ENCODE measurements at places on chromosomes 11 and 22.

- peak; percentile 63 for DNase-seq
Observed at GRCh38 chr22:46801331-46801811, 38.9 kb downstream of the TBC1D22A start.

- DNase-seq: no peak
Observed at GRCh38 chr22:32511274-32511673, 36.7 kb downstream of the FBXO7 start.

DNA sequence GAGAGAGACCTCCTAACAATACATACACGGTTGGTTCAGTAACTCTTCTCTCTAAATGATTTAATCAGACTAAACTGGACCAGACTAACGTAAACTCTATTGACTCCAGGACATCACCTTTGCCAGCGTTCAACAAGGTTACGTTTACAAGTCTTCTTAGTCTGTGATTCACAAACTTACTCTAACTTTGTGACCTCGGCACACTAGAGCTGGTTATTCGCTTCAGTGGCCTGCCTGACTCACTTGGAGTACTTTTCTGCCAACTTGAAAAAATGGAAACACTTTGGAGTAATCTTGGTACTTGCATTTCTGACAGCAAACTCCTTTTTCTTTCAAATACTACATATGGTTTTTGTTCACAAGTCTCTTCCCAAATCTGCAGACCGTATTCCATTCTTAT lies 26.2 kb downstream of the MTMR2 start:
- DNase-seq: no peak

DNA sequence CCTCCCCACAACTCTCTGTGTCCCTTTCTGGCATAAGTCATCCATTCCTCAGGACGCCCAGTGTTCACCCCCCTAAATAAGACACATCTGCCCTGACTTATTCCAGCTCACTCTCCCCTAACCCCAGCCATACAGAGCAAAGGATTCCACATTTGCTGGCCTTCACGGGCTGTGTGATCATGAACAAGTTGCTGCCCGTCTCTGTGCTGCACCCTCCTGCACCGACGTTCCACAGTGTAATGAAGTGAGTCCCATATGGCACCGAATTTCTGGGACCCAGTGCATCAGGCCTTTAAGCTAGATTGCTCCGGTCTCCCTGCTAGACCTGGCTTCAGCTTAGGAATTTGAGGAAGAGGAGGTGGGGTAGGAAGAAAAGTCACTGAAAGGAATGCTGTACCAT lies 22.4 kb upstream of the LRRC32 start:
- DNase-seq: no peak

DNA sequence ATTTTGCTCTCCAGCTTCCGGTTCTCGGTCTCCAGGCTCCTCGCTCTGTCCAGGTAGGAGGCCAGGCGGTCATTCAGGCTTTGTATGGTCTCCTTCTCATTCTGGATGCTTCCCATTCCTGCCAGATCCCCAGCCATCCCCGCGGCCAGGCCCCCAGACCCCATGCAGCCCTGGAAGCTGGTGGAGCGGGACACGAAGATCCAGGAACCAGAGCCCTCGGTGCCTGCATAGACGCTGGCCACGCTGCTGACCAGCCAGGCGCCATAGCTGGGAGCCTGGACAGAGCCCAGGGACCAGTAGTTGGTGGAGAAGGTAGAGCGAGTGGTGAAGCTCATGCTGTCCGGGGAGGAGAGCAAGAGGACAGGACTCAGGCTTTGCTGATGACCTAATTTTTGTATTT lies 11.8 kb downstream of the KLHL22 start:
- DNase-seq: no peak

DNA sequence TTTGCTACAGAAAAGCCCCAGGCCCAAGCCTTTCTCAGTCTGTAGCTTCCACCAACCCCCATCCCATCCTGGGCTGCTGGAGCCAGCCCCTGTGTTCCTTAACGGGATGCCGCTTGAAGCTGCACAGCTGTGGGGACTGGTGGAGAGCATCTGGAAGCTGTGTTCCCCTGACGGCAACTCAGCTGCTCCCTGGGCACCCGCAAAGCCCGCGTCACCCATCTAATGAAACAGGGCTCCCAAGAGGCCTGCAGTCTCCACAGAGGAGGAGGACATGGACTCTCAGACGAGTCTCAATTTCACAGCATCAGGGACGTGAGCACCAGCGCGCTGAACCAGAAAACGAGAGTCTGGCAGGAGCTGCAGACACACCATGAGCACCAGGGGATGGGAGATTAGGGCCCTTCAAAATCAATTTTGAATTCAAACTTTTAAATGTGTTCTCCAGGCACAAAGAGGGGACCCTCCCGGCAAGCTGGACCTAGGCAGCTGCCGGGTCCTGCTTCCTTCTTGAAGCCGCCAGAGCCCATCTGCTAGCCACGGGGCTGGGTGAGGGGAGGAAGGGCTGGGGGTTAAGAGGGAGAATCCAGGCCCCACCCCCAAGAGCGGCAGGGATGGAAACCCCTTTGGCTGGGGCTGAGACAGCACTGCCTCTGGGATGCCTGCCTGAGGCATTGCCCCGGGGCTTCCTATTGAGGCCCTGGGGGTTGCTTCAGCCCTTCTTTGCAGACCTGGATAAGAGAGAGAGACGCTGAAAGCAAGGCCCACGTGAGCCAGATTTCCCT lies 21.0 kb downstream of the LMO1 start:
- no peak for DNase-seq

DNA sequence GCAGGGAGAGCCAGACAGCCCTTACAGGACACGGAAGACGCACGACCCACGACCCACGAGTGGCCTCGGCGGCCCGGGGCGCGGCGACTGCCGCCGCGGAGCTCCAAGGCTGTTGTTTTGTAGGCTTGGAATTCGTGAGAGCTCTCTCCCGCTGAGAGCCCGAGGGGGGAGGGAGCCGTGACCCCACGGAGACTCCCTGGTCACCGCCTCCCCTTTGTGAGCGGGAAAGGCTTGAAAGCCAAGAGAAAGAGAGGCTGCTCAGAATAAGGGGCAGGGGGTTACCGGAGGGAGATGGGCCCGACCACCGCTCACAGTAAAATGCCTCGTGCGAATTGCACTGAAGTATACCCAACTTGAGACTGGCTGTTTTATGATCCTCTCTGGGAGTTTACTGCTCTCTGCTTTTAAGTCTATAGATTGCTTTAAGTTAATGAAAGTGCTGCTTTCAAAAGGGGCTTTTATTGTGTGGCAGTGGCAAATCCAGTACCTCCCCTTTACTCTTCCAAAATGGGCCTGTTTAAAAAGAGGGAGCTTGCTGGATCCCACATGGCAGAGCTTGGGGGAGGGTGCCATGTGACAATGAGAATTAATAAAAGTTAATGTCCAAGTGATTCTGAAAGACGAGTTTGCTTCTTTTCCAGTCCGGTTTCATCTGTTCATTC lies 2.9 kb downstream of the PKNOX2 start:
- no peak for DNase-seq

- DNase-seq: no peak
Observed at GRCh38 chr11:88474655-88475054, 137.1 kb upstream of the CTSC start.

GRCh38 chr11:108131993-108132392 lies 10.6 kb downstream of the ACAT1 start:
- DNase-seq: no peak

DNA sequence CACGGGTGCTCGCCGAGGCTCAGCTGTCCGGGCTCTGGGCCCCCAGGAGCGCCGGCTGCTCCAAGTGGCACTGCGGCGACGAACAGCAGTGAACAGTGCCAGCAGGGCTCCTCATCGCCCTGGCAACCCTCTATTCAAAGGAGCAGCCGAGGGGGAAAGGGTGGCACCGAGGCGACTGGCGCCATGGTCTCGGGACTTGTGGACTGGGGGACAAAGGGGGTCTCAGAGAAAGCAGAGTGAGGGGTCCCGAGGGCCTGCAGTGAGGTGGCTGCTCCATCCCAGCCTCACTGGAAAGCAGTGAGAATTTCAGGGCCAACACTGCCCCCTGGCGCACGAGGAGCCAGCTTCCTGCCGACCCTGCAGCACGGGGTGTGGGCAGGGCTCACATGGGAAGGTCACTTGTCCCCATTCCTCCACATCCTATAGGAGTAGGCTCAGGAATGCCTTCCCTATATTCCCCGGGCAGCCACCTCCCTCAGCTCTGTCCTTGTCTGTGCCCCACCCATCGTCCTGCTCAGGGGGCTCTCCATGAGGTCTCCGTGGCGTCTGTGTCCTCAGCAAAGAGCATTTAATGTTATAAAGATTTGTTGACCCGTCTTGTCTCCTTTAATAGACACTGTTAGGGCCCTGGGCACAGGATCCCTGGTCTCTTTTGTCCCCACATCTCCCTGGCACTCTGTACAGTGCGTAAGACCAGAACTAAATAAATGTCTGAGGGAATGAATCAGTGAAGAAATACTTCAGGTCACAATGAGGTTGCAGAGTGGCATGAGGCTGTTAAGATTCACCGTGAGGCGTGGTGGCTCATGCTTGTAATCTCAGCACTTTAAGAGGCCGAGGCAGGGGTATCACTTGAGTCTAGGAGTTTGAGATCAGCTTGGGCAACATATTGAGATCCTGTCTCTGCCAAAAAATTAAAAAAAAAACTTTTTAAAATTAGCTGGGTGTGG lies 26.4 kb downstream of the LRFN4 start:
- no peak for DNase-seq

GRCh38 chr11:15178214-15178613 lies 63.5 kb downstream of the INSC start:
- DNase-seq: no peak

GRCh38 chr22:28761449-28761755 lies 11.1 kb upstream of the CCDC117 start:
- no peak for DNase-seq

GRCh38 chr11:33802194-33802950 lies 28.1 kb upstream of the FBXO3 start:
- no peak for DNase-seq

GRCh38 chr11:34647131-34647530 lies 26.2 kb downstream of the EHF start:
- DNase-seq: no peak

DNA sequence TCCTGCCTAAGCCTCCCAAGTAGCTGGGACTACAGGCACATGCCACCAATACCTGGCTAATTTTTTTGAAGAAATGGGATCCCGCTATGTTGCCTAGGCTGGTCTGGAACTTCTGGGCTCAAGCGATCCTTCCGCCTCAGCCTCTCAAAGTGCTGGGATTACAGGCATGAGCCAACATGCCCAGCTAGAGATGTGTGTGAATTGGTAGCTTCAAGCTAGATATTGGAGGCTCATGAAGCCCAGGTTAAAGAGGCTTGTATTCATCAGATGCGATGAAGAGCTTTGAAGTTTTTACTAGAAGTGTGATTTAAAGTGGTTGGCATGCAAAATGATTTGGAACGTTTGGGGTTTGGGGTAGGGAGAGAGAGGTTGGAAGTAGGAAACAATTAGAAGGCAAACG lies 19.6 kb downstream of the NF2 start:
- no peak for DNase-seq

DNA sequence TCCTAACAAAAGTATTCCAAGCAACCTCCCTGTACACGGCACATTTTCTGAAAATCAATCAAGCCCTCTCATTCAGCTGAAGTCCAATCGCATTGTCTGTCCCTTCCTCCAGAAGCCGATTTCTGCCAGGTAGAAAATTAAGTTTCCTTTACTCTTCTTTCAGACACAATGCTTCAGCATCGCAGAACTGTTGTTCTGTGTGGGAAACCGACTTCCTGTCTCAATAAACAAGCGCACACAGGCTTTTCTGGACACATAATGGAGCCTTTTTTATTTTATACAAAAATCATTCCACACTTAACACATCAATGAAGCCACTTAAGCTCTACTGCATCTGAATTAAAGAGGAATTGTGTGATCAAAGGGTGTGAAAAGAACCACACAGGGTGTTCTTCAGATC lies 75.6 kb downstream of the BLID start:
- no peak for DNase-seq

- no peak for DNase-seq
Observed at GRCh38 chr11:61090982-61091372, 11.3 kb upstream of the CD5 start.

DNA sequence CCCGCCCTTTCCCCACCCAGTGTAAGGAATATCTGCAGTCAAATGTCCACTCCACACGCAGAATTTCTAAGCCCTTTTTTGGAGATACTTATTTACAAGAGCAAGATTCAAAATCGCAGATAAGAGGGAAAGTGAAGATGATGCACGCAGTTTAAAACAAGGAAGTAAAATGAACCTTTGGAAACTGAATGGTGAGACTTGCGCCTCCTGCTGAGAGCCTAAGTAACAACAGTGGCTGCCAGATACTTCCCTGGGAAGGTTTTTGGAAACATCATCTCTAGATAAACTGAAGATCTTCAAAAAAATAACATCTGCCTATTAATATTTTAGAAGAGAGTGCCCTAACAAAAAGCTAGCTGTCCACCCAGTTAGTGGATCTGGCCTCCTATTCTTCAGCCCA lies 963.1 kb upstream of the FAT3 start:
- no peak for DNase-seq

- DNase-seq: no peak
Observed at GRCh38 chr11:12930850-12931249, 78.3 kb upstream of the RASSF10 start.

DNA sequence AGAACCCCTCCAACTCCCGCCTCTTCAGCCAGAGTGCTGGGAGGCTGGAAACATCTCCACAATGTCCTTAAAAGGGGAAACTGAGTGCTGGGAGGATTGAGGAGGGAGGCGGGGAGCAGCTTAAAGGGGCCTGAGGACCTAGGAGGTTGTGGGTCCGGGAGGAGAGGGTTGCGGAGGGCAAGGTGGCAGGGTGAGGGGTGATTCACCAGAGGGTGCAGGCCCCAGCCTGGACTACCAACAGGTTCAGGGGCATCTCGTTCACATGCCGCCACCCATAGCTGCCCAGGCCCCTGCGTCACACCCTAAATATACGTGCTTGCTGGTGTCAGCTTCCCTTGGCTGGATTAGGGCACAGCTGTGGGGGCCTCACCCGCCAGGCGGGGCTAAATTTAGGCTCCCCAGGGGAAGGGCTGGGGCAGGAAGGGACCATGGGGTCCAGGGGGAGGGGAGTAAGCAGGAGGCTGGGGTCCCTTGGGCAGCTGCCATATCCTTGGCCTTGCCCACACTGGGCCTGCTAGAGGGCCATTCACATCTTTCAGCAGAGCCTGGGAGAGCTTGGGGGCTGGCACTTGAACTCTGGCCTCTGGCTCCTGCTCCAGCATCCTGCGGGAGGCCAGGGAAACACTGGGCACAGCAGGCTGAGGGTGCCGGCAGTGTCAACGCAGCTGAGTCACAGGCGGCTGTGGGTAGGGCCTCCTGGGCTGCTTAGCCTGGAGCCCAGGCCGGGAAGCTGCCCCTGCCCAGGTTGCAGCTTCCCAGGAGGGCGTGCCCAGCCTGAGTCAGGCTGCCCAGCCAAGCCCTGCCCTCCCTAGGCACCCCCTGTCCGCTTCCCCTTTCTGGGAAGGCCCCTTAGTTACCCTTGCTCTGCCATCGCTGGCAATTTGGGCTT lies 1.3 kb downstream of the EHBP1L1 start:
- DNase-seq: no peak

GRCh38 chr11:33724644-33725035 lies 11.6 kb downstream of the CD59 start:
- DNase-seq: no peak

DNA sequence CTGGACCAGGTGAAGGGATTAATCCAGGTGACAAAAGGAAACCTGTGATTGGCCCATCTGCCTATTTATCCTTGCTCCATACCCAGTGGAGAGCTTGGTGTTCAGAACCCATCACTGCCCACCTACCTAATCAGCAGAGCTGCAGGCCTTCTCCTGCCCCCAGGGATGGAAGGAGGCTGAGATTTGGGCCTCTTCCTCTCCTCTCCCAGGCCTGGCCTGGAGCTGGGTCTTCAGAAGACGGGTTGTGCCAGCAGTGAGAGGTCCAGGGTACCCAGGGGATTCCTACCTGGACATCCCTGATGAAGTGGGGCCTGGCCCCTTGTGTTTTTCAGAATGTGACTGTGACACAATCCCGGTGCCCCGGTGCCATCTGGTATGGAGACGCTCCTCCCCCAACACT lies 80.3 kb upstream of the MYOD1 start:
- DNase-seq: no peak
